Transverse colon (tissue), 4 donors: ENCODE measurements at places on chromosomes 5 and 9.

GRCh38 chr9:37026931-37027581, 7.0 kb downstream of the PAX5 start:
- no peak for DNase-seq

GRCh38 chr5:154917757-154918156, 20.3 kb downstream of the GEMIN5 start:
- no peak for DNase-seq

GRCh38 chr9:135559606-135560005, 1.9 kb upstream of the PAEP start:
- no peak for DNase-seq

DNA sequence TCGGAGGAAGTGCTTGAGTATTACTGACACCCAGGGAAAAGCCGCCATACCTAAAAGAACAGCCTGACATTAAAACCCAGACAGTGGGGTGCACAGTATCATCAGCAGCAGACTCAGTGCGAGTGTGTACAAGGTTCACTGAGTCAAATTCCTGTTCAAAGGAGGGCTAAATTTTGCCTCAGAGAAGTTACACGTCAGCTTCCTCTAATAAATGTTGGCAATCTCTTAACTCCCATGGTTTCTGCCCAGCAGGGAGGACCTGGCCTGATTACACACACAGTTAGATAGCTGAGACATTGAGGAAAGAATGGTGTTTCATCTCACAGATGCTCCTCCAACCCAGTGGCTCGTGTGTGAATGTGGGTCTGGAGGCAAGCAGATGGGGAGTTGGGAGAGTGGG, 38.2 kb downstream of the NIPSNAP3B start:
- no peak for DNase-seq

- DNase-seq = no peak
These were observed 109.4 kb downstream of the CDC42SE2 start for GRCh38 chr5:131373265-131373664.
